Activated naive CD4-positive, alpha-beta T cell treated with anti-CD3 and anti-CD28 coated beads, Interleukin-2, amount 50 U/mL, for 16 hours (primary cell): ENCODE measurements at places on chromosomes 7 and 10.

- DNase-seq: no peak
Observed at GRCh38 chr10:123157210-123157609, 3.0 kb downstream of the BUB3 start.

DNA sequence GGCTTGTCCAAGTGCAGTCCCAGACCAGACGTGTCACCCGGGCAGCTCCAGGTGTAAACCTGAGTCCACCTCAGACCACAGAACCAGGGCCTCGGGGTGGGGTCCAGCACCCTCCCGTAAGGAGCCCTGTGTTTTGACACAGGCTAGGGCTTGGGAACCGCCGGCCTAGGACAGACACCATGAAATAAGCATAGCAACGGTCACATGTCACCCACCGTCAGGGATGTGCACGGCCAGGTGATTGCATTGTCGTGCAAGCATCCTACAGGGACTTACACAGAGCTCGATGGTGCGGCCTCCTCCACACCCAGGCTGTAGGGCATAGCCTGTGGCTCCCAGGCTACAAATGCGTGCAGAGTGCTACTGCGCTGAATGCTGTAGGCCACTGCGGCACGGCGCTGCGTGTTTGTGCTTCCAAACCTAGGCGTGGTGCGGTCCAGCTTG lies 10.6 kb downstream of the ZFAND2A start:
- no peak for DNase-seq

GRCh38 chr7:42085531-42085930 lies 151.5 kb downstream of the GLI3 start:
- no peak for DNase-seq

GRCh38 chr7:81902536-81902935 lies 132.7 kb upstream of the HGF start:
- no peak for DNase-seq

DNA sequence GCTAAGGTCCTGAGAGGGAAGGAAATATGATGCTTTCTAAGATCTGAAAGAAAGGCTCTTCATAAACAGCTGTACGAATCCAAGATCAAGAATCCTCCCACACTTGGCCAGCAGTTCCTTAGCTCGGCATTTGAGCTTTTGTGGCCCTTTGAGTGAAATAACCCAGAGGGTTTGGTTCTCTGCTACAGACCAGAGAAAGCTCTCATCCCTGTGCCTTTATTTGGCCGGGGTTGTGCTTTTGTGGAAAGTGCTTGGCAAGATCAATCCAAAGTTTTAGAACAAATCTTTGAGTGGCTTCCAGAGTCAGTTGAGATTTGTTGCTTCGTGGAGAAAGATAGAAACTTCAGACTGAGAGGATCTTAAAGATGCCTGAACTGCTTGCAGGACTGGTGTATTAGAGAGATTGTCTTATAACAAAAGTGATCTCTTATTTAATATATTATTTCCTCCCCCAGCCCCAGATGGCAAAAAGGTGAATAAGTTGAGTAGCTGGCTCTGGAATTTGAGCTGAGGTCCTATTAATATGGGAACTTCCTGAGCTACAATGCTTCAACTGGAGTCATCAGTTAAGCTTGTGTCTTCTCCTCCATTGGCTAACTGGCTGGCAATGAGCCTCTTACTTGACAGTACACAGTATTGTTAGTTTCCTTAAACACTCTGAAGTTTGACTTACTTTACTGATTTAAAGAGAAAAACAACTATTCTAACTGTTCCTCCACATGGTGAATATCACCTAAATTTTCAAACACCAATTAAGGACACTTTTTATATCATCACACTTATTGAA lies 687.3 kb downstream of the MAGI2 start:
- DNase-seq: no peak

- no peak for DNase-seq
Observed at GRCh38 chr10:50982989-50983388, 91.3 kb upstream of the PRKG1 start.

- DNase-seq: no peak
Observed at GRCh38 chr7:55690-56248, 136.6 kb upstream of the FAM20C start.

- DNase-seq: peak; percentile 85
Observed at GRCh38 chr10:79067241-79068202, 1.2 kb upstream of the ZMIZ1 start.

DNA sequence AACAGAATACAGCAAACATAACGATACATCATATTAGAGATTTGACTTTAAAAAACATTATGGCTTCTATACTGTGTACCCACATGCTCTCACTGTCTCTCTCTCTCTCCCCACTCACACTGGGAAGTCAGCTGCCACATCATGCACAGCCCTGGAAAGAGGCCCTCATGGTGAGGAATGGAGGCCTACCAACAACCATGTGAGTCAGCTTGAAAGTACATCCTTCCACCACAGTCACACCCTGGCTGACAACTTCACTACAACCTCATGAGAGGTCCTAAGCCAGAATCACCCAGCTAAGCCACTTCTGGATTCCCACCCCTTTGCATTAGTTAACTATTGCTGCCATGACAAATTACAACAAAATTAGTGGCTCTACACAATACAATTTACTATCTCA lies 23.3 kb upstream of the GPR22 start:
- no peak for DNase-seq

DNA sequence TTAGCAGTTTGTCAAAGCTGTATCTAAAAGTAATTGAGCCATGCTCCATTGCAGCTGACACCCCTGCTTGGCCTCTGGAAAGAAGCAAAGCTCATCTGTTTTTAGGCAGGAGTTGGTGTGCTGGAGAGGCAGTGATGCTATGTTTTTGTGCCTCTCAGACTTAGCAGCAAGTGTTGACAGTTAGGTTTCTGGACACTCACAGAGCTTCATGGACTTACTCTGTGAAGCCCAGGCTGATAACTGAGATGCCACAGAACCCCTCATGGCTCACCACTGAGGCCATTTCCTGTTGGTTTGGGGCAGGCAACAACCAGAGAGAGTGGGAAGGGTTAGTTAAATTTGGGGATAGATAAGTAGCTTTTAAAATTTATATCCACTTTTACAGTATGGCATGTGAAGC lies 59.8 kb downstream of the BTAF1 start:
- DNase-seq: no peak

DNA sequence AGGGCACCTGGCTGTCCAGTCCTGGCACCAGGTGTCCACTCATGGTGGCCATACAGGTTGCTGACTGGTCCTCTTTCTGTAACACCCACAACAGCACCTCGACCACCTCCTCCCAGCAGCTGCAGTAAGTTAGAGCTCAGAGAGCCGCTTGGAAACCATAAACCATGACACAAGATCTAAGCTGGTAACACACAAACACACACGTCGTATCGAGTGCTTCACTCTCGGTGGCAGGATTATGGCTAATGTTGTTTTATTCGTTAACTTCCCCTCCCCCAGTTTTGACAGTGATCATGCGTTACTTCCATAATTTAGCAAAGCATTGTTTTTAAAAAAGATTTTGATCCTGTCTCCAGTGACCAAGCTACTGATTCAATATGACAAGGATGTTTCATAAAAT lies 59.7 kb downstream of the CAMK2B start:
- no peak for DNase-seq

GRCh38 chr10:120022357-120022756 lies 129.8 kb downstream of the SEC23IP start:
- no peak for DNase-seq

DNA sequence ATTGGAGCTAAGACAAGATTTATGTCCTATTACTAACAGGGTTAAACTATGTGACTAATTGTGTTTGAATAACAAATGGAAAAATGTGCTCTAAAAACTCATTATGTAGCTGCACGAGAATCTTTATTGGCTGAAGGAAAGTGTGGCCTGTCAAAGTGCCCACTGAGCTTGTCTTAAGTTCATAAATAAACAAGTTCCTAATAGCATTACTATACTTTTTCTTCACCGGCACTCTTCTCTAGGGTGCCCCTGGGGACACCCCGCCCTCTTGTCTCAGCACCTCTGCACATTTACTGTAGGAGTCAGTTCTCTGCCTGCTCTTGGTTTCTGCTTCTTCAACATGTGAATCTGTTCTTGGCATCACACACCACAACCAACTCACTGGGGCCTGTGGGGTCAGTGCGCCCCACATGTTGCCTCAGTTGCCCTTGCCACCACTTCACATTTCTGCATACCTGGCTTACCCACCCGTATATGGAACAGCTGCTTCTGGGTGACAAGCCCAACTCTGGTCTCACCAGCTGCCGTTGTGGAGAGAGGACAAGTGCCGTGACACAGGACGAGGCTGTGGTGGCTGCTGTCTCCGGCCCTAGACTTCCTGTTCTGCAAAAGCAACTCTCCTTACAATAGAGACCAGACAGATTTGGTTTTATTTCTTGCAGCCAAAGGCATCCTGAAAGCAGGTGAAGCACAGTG lies 96.3 kb upstream of the DDC start:
- no peak for DNase-seq

GRCh38 chr7:99563650-99564049 lies 5.2 kb downstream of the ZNF655 start:
- no peak for DNase-seq

- no peak for DNase-seq
Observed at GRCh38 chr7:3134745-3135144, 91.1 kb upstream of the CARD11 start.

- no peak for DNase-seq
Observed at GRCh38 chr10:77669892-77670291, 32.3 kb upstream of the KCNMA1 start.

GRCh38 chr10:78474743-78475142 lies 441.1 kb downstream of the RPS24 start:
- DNase-seq: no peak

DNA sequence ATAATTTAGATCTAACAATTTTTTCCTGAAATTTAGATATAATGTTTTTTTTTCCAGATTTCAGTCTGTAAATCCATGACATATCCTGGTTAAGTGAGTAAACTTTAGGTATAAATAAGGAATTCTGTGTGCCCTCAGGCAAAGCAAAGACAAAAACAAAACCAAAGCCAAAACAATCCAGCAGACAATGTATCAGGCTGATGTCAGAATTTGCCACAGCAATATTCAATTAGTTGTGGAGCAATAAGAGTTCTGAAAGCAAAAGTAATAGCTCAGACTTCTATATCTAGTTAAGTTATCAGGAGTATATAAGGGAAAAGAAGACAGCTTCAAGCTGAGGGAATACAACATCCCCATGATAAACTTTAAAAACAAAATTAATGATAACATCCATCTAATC lies 82.0 kb downstream of the MKX start:
- DNase-seq: no peak

DNA sequence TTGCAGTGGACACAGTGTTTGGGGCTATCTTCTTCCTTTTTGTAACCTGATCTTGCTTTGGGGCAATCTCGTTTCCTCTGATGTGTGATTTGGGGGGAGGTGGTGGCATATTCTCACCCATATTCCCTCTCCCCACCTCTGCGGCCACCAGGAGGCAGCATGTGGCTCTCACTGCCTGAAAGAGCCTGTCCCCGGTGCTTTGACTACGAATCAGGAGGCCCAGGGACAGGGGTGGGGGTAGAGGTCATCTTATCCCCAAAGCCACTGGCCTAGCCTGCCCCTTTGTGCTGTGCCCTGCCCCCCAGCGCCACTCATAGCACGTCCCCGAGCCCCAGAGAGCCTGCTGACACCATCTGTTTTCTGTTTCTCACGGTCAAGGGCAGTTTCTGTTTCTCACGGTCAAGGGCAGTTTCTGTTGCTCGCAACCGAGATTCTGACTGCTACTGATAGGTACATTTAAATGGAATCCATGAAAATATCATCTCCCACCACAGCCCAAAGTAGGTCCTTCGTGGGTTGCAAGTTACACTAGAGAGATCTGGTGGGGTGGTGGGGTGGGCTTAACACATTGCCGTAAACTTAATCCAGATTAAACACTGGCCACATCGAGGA lies 28.2 kb downstream of the PHYH start:
- DNase-seq: peak; percentile 35

DNA sequence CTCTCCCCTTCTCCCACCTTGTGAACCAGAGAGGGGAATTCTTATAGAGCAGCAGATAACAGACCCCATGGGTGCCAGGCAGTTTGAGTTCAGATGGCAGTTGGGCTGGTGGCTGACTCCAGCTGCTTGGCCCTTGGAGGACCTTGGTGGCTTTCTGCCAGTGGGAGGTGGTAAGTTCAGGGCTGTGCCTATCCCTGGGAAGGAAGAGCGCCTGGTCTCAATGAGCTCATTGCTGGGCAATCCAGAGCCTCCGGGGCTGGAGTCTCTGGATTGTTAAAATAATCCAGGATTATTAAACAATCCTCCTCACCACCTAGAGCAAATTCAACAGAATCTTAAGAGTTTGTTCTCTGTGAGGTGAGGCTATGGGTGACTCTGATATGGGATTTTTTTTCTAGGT lies 105.2 kb downstream of the FANK1 start:
- DNase-seq: no peak

GRCh38 chr7:88929719-88930118 lies 134.2 kb upstream of the TEX47 start:
- DNase-seq: no peak

DNA sequence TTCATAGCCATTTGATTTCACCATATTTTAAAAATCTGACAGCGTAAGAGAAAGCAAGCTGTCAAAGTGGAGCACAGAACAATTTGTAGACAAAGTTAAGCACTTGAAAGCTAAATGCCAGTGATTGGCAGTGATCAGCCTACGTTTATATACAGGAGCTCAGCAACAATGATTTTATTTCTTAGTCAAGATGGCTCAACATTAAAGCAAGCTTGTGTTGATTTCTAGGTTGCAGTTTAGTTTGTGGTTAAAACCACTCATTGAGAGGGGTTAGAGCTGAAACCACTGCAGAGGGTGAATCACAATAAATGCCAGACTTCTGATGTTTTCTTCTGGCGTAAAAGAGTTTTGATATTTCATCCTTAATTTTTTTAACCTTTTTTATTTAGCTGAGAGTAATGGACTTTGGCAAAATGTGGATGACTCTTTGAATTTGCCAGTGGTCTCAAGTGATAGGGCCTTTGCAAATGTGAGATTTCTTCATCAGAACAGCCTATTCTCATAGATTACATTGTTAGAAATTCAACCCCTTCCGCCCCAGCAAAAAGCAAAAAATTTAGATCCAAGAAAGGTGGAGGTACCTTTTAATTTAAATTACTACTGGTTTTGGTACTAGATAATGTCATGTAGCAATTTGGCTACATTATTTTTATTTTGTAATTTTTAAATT lies 73.8 kb downstream of the SHOC2 start:
- no peak for DNase-seq

DNA sequence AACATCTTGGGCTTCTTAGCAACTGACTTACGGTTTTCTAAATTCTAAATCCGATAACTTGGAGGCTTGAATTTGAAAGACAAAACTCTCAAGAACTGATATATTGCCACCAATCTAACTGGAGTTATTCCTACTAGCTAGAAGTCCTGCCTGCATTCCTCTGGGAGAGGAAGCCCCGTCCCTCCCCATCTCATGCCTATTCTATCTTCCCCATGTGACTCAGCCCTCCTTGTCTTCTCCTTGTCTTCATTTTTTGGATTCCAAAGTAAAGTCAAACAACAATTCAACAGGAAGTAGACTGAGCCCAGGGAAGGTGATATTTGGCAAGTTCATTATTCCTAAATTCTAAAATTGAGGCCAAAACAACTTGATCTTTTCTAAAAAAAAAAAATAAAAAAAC lies 587.7 kb downstream of the KCNMA1 start:
- no peak for DNase-seq

- DNase-seq: peak; percentile 70
Observed at GRCh38 chr10:103584216-103585010, 90.9 kb downstream of the NEURL1 start.

- no peak for DNase-seq
Observed at GRCh38 chr7:50640779-50641178, 75.6 kb upstream of the DDC start.
